ENCODE measurements at places on chromosomes 11 and 22.

GRCh38 chr11:15141381-15141780 is 26.7 kb downstream of the INSC start:
- no peak for DNase-seq

DNA sequence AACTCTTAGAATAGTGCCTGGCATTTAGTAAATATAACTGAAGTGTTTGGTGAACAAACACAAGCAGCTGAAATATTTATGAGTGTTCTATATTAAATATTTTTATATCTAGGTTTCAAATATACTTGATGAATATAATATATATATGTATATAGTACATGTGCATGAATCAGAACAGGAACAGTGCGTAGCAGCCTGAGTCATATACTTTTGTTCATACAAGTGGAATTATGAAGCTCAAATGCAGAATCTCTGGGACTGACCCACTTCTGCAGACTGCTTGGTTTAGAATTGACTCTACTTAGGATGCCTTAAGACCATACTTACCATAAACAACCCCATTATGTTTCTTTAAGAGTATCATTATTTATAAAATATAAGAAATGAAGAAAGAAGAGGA is 997.8 kb upstream of the RAG2 start:
- no peak for DNase-seq

GRCh38 chr22:22938672-22939587 is 51.3 kb downstream of the IGLL5 start:
- DNase-seq = no peak

GRCh38 chr11:123197711-123198110 is 2.7 kb upstream of the CLMP start:
- no peak for DNase-seq

DNA sequence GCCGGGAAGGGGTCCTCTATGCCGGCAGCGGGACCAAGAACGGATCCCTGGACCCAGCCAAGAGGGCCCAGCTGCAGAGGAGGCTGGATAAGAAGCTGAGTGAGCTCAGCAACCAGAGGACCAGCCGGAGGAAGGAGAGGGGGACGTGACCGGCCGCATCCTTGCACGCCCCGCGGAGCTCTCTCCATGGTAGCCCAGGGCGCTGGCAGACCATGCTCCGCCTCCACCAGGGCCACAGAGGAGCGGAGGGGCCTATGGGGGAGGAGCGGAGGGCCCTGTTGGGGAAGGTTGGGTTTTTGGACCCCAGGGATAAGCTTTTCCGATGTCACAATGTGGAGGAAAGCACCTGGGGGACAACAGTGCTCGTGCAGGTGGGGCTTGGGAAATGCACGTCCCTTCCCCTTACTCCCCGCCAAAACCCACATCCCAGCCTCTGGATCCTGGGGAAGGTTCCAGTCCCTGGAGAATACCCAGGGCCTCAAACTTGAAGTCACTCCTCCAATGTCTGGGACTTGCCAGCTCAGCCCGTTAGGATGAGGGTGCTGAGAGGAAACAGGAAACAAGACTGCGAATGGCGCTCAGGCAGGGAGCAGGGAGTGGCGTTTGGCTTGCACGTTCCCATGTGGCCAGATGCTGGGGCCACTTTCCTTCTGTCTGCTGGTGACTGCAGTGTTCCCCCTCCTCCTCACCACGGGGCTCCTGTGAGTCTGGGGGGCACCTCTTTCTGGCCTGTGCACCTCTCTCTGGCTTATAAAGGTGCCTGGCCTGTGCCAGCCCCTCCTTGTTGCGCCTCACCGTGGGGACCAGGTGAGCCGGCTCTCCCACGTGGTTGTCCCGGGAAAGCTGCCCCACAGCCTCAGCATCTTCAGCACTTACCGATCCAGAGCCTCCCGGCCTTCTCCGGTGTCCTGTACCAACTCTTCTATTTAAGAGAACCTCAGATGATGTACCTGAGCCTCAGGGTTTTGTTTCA is 36.2 kb downstream of the IGHMBP2 start:
- peak; percentile 75 for DNase-seq

DNA sequence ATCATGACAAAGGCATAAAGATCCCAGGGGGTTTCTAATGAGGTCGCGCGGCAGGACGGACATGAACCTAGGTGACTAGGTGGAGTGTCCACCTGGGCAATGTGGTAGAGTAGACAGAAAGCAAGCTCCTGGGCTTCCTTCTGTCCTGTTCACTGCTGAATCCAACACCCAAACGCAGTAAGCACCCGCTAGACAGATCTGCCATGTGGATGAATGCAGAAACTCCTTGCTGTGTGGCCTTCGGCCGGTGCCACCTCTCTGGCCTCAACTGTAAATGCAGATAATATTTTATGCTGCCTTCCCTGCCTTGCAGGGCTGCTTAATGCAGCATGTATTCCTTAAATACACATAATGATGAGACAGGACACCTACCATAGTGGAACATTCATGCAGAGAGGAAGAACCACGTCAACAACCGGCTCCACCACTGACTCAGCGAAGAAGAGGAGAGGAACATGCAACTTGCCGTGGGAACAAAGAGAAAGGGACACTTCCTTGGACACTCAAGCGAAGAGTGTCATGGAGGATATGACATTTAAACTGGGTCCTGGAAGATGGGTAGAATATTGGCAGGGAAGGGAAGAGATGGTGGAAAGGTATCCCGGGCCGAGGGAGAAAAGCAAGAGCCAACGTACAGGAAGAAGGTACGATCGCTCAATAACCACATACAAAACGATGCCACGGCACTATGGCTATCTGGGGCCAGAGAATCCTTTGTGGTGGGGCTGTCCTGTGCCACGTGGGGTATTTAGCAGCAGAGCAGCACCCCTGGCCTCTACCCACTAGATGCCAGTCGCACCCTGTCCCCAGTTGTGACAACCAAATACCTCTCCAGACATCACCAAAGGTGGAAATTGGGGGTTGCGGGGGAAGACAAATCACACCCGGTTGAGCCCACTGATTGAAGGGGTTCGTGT is 30.8 kb downstream of the MYH9 start:
- no peak for DNase-seq

DNA sequence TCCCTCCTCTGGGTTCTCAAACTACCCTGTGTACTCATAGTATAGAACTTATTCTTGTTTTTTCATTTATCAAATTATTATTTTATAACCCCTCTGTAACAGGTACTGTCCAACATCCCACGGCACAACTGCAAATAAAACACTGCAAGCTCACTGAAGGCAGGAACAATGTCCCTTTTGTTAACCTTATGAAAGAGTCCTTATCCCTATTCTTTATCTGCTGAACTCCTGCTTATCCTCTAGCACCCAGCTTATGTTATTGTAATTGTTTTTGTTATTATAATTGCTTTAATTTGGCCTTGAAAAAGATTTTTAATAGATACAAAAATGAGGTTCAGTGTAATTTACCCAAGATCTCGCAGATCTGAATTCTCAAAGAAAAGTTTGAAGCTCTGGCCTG is 130.4 kb downstream of the MSANTD4 start:
- DNase-seq = no peak

DNA sequence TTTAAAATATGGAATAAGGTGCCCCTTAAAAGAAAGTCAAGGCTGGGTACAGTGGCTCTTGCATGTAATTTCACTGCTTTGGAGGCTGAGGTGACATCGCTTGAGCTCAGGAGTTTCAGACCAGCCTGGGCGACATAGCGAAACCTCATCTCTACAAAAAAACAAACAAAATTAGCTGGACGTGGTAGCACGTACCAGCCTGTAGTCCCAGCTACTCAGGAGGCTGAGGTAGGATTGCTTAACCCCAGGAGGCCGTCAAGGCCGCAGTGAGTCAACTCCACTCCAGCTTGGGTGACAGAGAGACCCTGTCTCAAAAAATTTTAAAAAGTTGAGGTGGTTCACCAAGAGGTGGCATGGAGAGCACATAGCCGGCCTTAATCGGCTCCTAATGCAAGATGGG is 17.7 kb upstream of the ADORA2A start:
- no peak for DNase-seq

- DNase-seq = no peak
These were observed 8.5 kb upstream of the GRAMD1B start for GRCh38 chr11:123421589-123421988.

DNA sequence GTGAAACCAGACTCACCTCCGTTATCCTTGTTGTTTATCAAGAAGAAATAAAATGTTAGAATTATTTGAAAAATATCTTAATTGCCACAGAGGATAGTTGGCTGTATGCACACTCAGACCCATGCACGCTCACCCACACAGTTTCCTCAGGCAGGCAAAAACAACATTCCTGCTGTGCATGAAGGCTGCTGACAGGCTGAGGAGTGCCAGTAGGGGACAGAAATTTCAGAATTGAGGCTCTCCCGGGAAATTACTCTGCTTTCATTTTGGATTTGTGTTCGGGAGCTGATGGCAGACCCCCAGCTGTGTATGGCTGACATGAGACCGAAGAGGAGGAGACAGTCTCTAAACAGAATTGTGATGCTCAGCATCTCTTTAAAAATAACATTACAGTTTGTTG is 87.5 kb downstream of the AMOTL1 start:
- DNase-seq = no peak

DNA sequence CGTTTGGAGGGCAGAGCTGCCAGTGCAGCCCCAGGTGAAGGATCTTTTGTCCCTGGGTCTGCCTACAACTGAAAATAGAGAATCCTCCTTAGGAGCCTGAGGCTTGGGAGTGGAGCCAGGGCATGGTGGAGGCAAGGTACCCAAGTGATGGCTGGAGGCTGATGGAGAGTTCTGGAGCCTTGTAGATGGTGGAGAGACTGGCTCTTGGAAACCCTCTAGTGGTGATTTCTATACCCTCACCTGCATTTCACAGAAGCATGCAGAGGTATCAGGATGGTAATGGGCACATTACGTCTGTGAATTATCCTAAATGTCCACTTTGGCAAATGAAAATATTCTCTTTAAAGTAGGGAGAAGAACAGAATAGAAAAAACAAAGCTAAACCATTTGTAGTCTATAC is 44.4 kb downstream of the INSC start:
- DNase-seq = no peak

- peak; percentile 42 for DNase-seq
These were observed 28.3 kb upstream of the TP53I11 start for GRCh38 chr11:44978961-44979331.

DNA sequence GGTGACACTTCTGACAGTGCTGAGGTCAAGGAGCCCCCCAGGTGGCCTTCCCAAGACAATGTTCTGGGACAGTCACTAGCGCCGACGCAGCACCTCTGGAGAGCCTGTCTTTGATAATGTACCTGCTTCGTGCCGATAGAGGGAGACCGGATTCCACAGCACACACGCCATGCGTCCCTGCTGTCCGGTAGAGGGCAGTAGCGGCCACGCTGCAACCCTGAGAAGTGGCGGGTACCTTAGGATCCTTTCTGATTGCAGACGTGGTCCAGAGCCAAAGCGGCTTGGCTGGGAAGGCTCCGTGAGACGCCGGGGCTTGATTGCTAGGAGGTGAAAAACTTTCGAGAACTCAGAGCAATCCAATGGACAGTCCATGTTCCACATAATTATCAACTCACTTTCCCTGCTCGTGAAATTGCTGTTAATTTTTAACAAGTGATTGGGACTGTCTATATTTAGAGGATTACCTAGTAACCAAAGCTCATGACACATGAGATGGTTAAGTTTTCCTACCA is 11.4 kb upstream of the BARX2 start:
- DNase-seq = no peak

GRCh38 chr22:38657045-38657909 is 839 bp downstream of the CBY1 start:
- no peak for DNase-seq

GRCh38 chr11:120259241-120259640 is 19.3 kb downstream of the POU2F3 start:
- DNase-seq = no peak

- DNase-seq = no peak
These were observed 11.2 kb upstream of the P4HA3 start for GRCh38 chr11:74322667-74323066.

GRCh38 chr22:34105461-34106062 is 185.3 kb upstream of the LARGE1 start:
- no peak for DNase-seq

DNA sequence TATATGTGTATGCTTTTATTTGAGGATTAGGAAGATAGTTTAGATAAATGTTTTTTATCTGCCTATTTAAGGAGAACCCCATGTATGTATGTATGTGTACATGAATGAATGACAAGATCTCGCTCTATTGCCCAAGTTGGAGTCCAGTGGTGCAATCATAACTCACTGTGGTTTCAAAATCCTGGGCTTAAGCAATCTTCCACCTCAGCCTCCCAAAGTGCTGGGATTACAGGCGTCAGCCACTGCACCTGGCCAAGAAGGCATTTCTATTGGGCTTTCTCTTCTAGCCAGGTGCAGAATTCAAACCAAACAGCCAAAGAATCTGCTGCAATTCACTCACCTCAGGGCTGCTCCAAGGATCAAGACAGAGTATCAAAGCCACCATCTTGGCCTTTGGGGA is 25.5 kb upstream of the DGKZ start:
- DNase-seq = no peak

DNA sequence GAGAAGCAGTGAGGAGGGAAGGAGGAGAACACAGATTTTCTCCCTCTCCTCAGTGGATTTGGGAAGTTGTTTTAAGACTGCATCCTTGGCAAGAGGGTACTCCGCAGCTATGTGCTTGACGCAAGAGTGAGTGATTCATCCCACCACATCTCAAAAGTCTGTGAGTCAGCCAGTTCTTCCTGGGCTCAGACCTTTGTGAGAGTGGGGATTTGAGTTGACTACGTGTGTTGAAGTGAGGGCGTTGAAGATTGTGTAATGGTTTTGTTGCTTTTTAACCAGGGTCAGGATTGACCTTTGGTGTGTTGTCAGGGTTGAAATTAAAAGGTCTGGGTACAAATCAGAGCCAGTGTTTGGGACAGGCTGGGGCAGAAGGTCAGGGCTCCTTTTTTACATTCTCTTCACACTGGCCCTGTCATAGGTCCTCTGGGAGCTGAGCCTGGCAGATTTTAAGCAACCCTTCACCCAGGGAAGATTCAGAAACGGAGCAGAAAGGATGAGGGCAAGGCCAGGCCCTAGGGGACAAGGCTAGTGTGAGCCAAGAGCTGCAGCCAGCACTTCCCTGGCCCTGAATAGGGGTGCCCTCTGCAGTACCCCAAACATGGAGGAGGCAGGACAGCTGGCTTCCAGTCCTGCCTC is 4.2 kb upstream of the C11orf86 start:
- no peak for DNase-seq
